ENCODE measurements at places on chromosomes 16 and 17.

DNA sequence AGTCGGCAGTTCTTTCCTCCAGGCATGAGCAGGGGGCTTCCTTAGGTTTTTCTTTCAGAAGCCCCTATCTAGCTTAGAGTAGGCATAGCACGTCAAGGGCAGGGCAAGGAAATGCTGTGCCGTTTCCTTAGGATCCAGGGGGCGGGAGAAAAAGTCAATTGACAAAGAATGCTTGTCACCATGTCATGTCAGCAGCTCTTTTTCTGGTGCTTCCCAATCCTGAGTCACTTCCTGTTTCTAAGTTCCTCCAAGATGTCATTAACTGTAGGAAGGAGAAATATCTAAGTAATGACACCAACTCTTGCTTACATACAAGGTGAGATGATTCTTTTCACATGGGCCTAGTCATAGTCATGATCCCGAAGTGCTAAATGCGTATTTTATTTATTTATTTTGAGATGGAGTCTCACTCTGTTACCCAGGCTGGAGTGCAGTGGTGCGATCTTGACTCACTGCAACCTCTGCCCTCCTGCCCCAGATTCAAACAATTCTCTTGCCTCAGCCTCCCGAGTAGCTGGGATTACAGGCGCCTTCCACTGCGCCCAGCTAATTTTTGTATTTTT lies 35.2 kb downstream of the GJC1 start:
- no peak for DNase-seq

GRCh38 chr16:71537643-71538042 lies 11.4 kb downstream of the CHST4 start:
- DNase-seq = peak; percentile 18

DNA sequence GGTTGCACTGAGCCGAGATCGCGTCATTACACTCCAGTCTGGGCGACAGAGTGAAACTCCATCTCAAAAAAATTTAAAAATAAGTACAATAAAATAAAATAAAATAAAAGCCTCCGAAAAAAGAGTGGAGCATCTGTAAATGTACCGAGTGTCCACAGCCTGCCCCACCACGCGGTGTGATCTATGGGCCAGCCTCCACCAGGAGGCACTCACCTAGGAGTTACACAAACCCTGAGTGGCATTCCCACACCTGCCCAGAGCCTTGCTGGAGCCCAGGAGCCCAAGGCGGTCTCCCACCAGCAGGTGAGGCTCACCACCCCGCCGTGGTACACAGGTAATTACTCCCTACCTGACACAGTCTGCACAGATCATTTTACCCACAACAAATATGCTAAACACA lies 183.2 kb downstream of the ZNF423 start:
- peak; percentile 43 for DNase-seq

DNA sequence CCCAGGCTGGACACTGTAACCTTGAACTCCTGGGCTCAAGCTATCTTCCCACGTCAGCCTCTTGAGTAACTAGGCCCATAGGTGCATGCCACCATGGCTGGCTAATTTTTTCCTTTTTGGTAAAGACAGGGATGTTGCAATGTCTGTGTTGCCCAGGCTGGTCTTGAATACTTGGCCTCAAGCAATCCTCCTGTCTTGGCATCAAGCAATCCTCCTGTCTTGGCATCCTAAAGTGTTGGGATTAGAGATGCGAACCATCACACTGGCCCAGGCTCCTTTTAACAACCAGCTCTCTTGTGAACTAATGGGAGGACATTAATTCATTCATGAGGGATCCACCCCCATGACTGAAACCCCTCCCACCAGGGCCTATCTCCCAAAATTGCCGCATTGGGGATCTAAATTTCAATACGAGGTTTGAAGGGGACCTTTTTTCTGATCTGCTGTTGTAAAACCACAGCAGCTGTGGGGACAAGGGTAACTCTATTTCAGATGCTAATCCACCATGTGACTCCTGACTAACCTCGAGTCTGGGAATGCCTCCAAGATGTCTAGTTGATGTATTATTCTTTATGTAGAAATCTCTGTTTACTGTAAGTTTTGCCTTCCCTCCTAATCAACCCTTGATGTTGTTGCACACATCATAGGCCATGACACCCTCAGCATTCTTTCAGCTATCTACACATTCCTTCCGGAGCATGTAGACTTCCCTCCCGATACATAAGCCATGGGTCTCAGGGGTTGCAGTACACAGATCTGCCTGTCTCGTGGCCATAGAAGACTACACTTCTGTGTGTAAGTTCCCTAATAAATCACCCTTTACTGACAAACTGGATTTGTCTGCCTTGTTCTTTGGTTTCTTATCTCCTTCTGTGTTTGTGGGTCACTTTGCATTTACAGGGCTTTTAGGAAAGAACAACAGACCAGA lies 37.6 kb downstream of the RNF112 start:
- no peak for DNase-seq

DNA sequence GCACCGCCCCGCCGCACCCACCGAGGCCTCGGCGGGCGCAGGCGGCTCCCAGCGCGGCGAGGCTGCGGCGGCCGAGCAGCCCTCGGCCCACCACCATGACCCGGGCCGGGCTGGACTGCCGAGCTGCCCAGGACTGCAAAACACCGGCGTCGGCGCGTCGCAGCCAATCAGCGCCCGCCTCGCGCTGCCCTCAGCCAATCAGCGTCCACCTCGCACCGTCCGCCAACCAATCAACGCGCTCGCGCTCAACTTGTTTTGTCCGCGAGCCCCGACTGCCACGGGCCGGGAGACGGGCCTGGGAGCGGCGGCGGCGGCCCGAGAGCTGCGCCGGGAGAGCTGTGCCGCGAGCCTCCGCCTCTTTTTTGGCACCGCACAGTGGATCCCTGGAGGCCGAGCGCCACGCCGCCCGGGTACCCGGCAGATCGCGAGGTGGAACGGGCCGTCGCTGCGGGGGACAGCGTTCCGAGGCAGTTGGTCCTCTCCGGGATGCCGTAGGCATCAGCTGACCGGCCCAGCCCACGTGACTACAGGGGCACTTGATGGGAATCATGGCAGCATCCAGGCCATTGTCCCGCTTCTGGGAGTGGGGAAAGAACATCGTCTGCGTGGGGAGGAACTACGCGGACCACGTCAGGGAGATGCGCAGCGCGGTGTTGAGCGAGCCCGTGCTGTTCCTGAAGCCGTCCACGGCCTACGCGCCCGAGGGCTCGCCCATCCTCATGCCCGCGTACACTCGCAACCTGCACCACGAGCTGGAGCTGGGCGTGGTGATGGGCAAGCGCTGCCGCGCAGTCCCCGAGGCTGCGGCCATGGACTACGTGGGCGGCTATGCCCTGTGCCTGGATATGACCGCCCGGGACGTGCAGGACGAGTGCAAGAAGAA lies at the start of the genes FAHD1 and HAGH:
TSS of gene FAHD1 (plus strand) at position 516 of the 883 bp plus-strand sequence. CDS start at position 549, 33 bp downstream.
TSS of gene HAGH (minus strand) at position 135 of the 883 bp plus-strand sequence. CDS start at position 97, 38 bp downstream.
- peak; percentile 63 for DNase-seq

Measured in NCI-H526 treated with DMSO at 0.1 percent for 48 hours (cell line).